ENCODE measurements at places on chromosomes 6 and 20.

GRCh38 chr6:83927470-83927869 is 68.0 kb downstream of the CYB5R4 start:
- DNase-seq: no peak

- peak; percentile 47 for DNase-seq
These were observed 425.2 kb downstream of the CD83 start for GRCh38 chr6:14542670-14543366.

DNA sequence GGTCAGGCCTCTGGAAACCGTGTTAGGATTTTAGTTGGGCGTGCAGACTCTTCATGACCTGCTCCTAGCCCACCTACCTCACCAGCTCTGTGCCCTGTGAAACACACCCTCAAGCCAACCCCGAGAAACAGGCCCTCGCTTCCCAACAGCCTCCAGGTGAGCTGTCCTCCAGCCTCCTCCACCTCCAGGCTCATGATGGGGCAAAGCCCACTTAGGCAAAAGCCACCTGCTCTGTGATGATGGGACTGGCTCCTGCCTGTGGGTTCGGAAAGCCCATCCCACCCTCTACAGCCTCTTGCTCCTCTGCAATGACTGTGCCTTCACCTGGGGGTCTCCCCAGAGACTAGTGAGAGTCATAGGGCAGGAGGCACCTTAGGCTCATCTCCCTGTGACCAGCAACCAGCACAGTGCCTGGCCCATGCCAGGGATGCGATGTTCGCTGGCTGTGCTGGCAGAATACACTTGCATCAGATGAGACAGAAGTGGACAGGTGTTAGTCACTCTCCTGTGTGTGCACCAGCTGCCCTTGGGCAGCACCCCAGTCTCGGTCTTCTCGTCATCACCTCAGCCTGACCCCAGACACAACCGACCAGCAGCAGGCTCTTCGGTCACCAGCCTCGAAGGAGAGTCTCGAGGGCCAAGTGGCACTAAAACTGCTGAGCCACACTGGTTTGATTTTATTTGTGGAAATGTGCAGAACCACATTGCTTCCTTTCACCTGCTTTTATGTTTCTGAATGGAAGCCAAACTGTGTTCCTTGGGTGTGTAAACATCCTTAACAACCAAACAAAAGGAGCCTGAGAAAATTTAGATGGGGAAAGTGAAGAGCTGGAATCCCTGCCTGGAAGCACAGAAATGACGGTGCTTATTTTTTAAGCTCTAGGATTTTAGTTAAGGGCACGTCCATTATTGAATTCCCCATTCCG is 10.7 kb downstream of the PXDC1 start:
- DNase-seq: no peak

- no peak for DNase-seq
These were observed 30.1 kb downstream of the TOX2 start for GRCh38 chr20:43944653-43945235.

DNA sequence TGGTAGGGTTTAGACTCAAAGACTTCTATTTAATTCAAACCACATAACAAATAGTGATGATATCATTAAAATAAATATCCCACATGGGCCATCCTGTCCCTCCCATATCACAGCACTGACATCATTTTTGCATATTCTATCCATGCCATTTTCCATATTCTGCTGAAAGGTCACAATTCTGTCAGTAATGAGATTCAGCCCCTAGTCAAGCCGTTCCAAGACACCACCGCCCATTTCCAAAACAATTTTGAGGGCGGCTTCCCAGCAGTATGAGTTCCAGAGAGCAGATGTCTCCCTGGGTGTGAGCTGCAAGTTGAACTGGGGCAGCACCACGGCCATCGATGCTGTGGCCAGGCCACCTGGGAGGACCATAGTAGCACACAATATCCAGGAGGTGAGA is 65.1 kb upstream of the PLEKHG1 start:
- no peak for DNase-seq

- no peak for DNase-seq
These were observed 33.0 kb downstream of the AKIRIN2 start for GRCh38 chr6:87669051-87669450.

Measured in stimulated activated CD4-positive, alpha-beta T cell treated with anti-CD3 and anti-CD28 coated beads, TNF-alpha, amount 100 ng/mL, for 24 hours (primary cell).